ENCODE measurements at places on chromosomes 16 and 17.

DNA sequence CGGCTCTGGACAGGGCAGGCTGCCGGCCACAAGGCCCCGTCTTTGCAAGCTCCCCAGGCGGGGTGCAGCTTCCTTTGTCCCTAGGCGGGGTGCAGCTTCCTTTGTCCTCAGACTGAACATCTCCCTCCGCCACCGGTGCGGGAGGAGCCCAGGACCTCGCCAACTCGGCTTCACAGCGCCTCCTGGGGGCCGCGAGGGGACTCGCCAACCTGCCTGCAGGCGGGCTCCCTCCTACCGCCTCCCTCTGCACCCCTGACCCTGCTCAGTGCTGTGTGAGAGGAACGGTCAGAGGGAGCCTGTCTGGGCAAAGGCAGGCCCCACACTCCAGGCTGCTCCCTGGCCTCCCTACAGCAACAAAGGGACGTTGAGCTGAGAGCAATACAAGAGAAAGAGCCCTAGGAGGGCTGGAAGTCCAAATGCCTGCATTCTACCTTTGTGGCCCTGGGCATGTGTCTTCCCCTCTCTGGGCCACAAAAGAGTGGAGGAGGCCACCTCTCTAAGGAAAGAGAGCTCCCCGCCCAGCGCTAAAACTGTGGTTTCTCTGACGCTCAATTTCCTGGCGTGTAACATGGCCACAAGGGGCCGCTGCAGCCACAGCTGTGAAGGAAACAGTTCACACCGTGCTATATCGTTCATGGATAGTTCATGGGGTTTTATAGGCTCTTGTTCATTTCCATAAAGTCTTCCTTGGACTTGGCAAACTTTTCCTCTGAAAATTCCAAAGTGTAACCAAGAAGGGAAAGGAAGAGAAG is 20.9 kb upstream of the KRT19 start:
- DNase-seq: peak; percentile 95

GRCh38 chr17:3762922-3763776 is 37.8 kb downstream of the ITGAE start:
- DNase-seq: no peak

DNA sequence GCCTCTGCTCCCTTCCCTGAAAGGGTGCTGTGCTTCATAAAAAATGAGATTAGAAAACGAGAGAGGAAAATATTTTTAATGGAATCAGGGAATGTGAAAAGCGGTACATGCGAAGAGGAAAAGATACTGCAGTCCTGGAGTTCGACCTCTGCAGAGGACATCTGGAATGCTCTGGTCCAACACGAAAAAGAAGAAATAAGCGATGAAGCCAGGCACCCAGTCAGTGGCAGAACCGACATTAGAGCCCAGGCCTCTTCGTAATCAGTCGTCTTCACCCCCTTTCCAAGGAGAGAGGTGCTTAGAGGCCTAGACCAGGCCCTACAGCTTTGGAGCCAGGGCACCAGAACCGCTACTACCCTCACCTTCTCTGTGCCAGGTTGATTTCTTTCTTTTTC is 459 bp upstream of the MARCHF10 start:
- no peak for DNase-seq

GRCh38 chr16:53465606-53466280 is 31.5 kb downstream of the RBL2 start:
- DNase-seq: no peak

DNA sequence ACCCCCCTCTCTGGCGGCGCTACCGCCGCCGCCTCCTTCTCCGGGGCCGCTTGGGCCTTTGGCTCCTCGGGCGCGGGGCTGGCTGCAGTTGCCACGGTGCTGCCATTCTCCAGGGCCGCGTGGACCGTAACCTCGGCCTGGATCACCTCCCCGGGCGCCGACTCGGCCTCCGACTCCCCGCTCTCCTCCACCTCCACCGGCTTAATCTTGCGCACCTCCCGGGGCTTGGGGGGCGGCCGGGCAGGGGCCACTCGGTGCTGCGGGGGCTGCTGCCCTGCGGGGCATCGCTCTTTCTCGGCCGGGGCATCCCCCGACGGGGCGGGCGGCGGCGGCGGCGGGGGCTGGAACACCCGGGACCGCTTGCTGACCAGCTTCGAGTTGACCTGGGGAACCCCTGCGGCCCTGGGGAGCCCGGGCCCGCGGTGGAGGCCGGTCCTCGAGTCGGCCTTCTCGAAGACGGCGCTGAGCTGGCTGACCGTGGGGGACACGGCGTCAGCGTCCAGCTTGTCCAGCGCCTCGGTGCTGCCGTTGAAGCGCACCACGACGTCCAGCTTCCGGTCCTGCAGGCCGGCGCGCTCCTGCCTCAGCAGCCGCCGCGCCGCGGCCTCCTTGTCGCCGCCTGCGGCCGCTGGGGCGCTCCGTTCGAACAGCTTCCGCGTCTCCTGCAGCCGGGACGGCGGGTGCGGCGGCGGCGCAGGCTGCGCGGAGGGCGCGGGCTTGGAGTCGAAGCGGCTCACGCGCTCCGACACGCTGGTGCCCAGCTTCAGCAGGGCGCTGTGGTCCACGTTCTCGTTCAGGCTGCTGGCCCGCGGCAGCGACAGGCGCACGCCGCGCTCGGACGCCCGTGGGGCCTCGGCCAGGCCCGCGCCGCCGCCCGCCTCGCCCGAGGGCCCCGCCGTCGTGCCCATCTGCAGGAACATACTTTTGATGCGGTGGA is 792 bp downstream of the PPP1R9B start:
- DNase-seq: no peak

DNA sequence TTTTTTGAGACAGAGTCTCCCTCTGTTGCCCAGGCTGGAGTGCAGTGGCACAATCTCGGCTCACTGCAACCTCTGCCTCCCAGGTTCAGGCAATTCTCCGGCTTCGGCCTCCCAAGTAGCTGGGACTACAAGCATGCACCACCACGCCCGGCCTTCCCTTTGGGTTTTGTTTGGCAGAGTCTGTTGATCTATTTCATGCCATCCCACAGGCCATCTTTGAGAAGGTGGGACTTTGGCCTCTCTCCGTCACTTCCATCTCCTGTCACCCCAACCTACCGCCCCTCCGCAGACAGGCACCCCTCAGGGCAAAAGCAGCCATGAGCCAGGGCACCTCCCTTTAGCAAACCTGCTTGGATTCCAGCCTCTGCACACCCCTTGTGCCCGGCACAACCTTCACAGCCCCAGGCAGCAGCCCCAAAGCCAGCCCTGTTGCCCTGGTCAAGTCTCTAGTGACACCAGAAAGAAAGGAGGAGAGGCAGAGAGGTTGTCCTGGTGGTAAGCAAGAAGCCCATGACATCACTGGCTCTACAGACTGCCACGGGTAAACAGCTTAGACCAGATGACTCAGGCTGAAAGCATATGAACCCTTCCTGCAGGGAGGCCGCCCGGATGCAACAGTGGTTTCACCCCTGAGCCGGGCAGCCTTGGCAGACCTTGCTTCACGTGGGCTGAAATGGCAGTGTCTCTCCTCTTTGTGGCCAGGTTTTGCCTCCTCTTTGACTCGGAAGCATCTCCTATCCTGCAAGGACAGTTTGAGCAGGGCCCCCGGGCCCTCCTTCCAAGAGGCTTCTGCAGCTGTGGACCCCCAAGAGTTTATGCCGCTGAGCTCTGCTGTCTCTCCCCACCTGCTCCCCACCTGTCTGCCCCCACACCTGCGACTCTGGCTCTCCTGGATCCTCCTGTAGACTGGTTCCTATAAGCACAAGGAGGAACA is 8.1 kb upstream of the TIMP2 start:
- no peak for DNase-seq

- DNase-seq: no peak
These were observed 54.9 kb downstream of the SIAH1 start for GRCh38 chr16:48330189-48330840.

DNA sequence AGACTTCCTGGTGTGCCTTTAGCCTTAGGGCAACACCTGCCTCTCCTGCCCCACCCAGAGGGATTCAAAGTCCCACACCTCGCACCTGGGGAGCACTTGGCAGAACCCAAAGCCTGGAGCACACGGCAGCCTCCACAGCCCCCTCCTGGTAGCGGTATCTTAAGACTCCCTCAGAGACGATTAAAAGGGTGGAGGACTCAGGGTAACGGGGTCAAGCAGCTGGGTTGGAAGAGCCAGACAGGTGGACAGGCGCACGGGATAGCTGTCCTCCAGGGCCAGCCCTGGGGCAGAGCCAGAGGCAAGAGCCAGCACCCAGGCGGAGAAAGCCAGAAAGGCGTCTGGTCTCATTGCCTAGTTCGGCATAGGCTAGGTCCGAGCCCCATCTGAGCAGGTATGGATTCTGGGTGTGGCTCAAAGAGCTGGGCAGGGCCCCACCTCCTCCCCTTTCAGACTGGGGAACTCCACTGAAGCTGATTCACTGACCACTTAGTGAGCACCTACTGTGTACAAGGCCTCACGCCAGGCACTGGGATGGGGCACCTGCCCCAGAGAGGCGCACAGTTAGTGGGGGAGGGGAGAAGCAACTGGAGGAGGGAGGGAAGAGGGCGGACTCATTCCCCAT is 55.0 kb upstream of the MEAK7 start:
- no peak for DNase-seq

- no peak for DNase-seq
These were observed 34.5 kb downstream of the COX10 start for GRCh38 chr17:14103836-14104235.

DNA sequence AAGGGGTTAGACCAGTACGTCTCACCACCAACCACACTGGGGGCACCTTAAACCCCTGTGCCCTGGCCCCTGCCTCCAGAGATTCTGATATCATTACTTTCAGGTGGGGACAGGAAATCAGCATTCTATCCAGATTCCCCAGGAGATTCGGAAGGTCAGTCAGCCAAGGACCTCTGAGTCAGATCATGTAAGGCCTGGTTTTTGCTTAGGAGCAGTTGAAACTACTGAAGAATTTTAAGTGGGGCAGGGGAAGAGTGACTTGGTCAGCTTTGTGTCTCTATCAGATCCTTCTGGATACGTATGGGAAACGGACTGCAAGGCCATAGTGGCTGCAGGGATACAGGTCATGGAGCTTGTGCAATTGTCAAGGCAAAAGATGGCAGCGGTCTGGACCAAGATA is 9.0 kb downstream of the EMP2 start:
- DNase-seq: no peak

DNA sequence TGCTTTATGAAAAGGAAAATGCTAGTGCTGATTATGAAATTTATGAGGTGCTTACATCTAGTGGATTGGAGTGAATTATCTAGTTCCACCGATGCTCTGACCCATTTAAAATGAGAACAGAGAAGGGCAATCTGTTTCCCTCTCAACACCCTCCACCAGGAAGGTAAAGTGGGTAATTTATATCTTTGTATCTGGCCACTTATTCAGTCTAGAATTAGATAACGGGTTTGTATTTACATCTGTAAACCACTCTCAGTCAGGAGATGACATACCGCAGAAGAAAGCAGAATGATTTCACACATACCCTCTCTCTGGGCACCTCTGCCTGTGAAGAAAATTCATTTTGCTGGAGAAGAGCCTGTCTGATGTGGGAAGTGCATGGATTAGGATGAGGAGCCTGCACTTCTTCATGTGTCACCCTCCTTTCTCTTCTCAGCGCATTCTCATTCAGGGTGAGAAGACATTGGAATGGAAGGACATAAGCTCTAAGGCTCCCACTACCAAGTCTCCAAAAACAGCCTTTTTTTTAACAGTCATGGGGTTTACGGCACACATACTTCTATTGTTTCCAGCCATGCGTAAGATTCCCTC is 646.7 kb upstream of the SALL1 start:
- DNase-seq: no peak

GRCh38 chr17:31466096-31466760 is 74.8 kb downstream of the RAB11FIP4 start:
- no peak for DNase-seq

DNA sequence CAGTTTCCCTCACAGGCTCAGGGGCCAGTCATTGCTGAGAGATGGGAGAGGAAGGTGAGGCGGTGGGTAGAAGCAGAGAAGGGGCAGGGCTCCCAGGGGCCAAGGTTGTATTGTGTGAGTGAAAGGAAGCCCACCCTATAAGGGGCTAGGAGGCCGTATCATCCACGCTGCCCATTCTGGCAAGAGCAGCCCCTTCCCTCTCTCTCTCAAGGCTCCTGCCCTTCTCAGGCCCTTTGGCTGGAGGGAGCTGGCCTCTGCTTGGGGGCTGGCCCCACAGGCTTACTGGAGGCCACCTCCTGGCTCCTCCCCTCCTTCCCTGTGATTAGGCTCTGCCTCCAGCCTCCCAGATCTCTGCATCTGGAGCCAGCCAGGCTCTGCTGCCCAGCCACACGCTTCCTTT is 7.6 kb downstream of the TBKBP1 start:
- DNase-seq: no peak

GRCh38 chr16:88672776-88673175 is 9.9 kb upstream of the MVD start:
- DNase-seq: peak; percentile 58

- DNase-seq: no peak
These were observed 82.6 kb upstream of the TOB1 start for GRCh38 chr17:50948711-50949110.

DNA sequence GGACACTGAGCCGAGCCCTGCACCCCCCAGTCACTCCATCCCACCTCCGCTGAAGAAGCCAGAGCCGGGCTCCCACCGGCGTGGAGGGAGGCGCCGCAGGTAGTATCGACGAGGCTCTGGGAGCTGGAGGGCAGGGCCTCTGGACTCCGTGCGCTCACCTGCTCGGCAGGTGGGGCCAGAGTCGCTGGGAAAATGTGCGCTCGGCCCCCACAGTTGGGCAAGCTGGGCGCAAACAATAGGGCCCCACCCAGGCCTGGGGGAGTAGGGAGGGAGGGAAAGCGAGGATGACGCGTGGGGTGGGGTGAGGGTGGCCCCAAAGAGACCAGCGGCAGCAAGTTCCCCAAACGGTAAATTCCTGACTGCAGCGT is 668 bp downstream of the JUP start:
- peak; percentile 76 for DNase-seq

DNA sequence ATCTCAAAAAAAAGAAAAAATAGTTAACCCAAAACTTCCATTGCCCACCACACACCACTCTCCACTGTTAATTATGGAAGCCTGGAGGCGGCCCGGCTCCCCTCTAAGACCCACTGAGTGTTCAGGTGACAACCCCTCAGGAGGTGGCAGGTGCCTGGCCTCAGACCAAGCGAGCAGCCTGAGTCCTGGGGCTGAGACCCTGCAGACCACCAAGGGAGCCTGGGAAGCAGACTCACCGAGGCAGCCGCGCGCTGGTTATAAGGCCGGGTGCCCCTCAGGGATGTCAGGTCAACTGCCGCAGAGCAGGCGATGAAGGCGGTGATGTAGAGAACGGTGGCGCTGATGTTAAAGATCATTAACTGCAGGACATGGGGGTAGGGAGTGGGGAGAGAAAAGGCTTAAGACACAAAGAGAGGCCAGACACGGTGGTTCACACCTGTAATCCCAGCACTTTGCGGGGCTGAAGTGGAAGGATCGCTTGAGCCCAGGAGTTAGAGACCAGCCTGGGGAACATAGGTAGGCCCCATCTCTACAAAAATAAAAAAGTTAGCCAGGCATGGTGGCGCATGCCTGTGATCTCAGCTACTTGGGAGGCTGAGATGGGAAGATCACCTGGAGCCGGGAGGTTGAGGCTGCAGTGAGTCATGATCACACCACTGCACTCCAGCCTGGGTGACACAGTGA is 13.3 kb downstream of the ARL2BP start:
- DNase-seq: no peak

- DNase-seq: no peak
These were observed 386.6 kb downstream of the XYLT1 start for GRCh38 chr16:17084130-17084529.
